ENCODE measurements at places on chromosomes 7 and 10. TPM values are rescaled to one million over a fixed set of nuclear protein-coding genes. Genes with fewer than 3 reads are reported as not detected.

DNA sequence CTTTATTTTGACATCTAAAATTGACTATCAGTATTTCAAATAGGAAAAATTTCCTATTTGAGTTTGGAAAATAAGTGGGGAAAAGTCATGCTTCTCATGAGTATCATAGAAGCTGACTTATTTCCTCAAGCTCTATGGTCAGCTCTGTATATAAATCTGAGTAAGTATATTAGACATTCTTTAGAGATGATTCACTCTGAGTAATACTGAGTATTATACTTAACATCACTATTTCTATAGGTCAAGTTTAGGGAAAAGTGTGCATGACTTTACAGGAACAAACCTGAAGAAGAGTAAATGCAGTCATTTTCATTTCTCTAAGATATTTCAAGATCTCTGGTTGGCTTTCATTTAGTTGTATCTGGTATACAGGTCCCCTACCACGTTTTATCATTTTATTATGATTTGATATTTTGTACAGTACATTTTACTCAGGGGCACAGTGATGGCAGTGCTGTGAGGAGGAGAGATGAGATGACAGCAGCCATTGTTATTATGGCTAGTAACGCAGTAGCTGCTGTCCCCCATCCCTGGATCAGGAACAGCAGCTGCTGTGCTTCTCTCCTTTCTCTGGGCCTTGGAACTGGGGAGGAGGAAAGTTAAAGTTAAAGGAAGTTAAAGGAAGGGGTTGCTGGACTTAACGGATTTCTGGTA is 15.2 kb downstream of the SND1 start:
- peak; percentile 94 for ATAC-seq

DNA sequence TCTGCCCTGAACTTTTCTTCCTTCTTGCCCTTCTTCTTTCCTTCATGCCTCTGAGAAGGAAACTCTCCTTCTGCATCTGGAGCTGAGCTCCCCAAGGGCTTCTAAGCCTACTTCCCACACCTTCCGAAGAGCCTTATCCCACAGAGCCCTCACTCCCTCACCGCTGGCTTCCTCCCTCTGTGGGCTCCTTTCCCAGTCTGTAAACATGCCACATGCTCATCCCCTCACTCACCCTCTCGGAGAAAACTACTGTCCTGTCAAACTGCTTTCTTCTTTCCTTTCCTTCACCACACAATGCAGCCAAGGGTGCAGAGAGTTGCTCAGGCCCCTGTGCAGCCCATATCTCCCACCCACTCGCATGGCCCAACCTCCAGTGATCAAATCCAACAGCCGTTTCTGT is 18.1 kb downstream of the ANKRD16 start:
- no peak for ATAC-seq

DNA sequence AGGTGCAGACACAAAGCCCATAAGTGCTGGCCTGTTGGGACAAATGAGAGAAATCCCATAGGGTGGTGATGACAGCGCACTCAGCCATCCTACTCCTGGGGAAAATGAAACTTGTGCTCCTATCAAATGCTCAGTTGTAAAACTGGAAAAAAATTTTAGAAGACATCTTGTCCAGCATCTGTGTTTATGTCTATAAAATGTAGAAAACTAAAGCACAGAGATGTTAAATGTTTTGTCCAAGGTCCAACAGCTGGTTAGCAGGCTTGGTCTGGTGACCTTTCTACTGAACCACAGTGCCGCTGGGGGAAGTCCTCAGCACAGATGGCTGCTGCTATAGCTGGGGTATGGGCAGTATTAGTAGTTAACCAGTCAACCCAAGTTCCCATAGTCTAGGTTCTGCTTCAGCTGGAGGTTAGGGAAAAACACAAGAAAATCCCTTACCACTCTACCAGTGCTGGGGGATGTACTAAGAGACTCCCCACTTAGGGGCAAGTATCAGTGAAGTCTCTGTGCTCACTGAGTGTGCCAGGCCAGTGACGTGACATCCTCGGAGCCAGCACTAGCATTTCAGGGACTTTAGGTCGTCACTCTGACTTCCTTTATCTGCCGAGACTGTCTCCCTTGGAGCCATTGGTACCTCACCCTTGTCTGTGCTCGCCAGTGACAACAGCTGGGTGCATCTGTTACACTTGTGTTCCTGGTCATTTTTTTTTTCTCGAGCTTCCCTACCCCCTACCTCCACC is 1.9 kb downstream of the TSPAN33 start:
- no peak for ATAC-seq

The HILPDA gene
- 157 TPM for total RNA-seq

GRCh38 chr7:141178486-141179135 is 104.7 kb downstream of the TMEM178B start:
- ATAC-seq: no peak

DNA sequence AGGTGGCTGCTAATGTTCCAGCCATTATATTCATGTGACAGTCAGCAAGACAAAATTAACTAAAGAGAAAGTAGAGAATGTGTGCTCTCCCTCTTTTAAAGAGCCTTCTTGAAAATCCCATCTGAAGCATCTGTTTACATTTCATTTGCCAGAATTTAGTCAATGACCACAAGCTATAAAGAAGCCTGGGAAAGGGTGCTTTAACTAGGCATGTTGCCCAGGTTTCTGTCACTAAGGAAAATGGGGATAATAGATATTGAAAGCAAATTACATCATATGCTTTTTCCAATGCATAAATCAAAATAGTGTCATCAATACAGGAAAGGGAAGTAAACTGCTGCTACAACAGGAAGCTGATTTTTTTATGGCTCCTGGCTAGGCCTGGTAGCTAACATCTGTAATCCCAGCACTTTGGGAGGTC is 67.7 kb downstream of the ELAPOR2 start:
- ATAC-seq: no peak

The CDC14C gene
- not detected for total RNA-seq

GRCh38 chr7:93245525-93246432 is 13.6 kb downstream of the VPS50 start:
- ATAC-seq: no peak

GRCh38 chr7:37315772-37316715 is 132.6 kb downstream of the ELMO1 start:
- ATAC-seq: no peak

- ATAC-seq: no peak
These were observed 2.5 kb downstream of the UNC5B start for GRCh38 chr10:71214641-71215559.

GRCh38 chr10:1600861-1601260 is 136.5 kb downstream of the ADARB2 start:
- peak; percentile 98 for ATAC-seq

GRCh38 chr10:123151737-123152135 is 2.5 kb upstream of the BUB3 start:
- ATAC-seq: no peak

GRCh38 chr10:97780841-97781617 is 9.2 kb upstream of the SFRP5 start:
- no peak for ATAC-seq

The CLCN1 gene
- total RNA-seq: 0.68 TPM

- no peak for ATAC-seq
These were observed 323.4 kb upstream of the SEMA3D start for GRCh38 chr7:85510287-85510686.

The UCMA gene
- not detected for total RNA-seq

- ATAC-seq: no peak
These were observed 15.4 kb upstream of the SH2B2 start for GRCh38 chr7:102271158-102271798.

- no peak for ATAC-seq
These were observed 4.8 kb downstream of the FBXL15 start for GRCh38 chr10:102425444-102425843.

The TRA2A gene
- total RNA-seq: 74.9 TPM

The WDFY4 gene
- 1.6 TPM for total RNA-seq

The CFAP69 gene
- total RNA-seq: 1.1 TPM

The SLC26A3 gene
- 0.44 TPM for total RNA-seq

GRCh38 chr7:6272481-6273323 is at the start of gene CYTH3:
Gene CYTH3 (minus strand): TSS chr7:6272624. CDS start chr7:6272507, 117 bp downstream.
- peak; percentile 96 for ATAC-seq

GRCh38 chr10:32038777-32039176 is 17.4 kb downstream of the KIF5B start:
- no peak for ATAC-seq

GRCh38 chr10:100748231-100749058 is 3.1 kb downstream of the PAX2 start:
- ATAC-seq: no peak

DNA sequence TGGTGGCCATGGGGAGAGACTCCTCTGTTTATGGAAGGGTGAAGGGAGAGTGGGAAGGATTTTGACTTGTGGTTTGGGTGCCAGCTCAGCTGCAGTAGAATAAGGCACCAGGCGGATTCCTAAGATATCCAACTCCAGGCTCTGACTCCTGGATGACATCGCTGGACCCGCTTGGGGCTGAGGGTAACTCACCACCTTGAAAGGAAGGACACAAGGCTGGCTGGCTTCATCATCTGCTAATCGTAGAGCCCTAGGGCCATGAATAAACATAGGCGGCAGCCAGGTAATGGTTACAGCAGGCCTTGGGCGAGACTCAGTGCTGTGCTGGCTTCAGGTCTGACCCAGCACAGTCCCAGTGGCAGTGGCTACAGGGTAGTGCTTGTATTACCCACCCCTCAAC is 16.7 kb upstream of the LIPK start:
- ATAC-seq: no peak

GRCh38 chr7:49980465-49980864 is 112.6 kb downstream of the ZPBP start:
- ATAC-seq: no peak

- peak; percentile 83 for ATAC-seq
These were observed 69.0 kb downstream of the TNRC18 start for GRCh38 chr7:5354460-5355232.

The CPA2 gene
- total RNA-seq: not detected

The WNT8B gene
- total RNA-seq: not detected

DNA sequence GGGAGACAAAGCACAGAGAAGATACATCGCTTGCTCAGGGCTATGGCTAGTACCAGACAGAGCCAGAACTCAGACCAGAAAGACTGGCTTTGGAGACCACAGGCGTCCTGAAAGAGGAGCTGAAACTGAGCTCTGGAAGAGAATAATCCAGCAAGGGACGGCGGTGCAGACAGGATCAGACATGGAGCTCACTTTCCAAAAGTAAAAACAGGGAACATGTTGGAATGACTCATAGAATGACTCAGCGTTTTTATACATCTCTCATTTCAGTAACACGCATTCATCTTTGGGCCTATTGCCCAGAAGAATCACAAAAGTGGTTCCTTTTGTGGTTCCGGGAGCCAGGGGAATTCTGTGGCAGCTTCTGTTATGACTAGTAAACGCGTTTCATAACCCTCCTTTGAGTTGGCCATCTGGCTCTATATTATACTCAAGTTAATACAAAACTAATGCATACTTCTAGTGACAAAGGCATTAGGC is 37.2 kb downstream of the PLEKHS1 start:
- ATAC-seq: peak; percentile 94

The AMPH gene
- total RNA-seq: 0.16 TPM

- ATAC-seq: no peak
These were observed 81.1 kb downstream of the CTTNBP2 start for GRCh38 chr7:117791877-117792780.

DNA sequence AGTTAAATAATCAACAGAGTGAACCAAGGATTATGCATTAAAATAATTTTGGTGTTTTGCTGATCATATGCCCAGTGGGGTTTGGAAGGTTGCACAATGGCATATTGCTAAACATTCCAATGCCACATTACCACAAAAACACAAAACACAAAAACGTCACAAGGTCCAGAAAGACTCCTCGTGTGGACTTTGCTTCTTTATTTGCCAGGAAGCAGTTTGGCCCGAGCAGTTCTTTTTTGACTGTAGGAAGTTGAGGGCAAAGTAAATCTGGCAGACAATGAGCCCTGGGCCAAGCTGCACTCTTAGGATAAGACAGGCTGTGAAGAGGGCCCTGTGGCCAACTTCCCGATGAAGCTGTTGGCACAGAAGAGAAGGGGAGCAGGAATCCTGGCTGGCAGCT is 39.2 kb upstream of the SLC35B4 start:
- no peak for ATAC-seq

DNA sequence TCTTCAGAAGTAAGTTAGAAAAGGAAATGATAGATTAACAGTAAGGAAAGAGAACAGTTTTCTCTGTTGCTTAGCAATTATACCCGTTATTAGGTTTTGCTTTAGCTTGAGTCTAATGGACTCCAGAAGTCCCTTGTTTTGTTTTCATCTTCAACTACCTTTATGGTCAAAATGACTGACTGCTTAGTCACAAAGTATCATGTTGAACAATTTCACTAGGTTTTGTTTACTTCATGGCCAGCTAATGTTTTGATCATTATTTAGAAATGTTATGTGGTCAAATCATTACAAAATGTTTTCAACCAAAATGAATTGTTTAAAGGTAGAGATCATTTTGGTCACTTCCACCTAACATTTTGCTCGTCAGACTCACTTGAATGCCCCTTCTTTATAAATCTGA is 1.9 kb downstream of the UBN2 start:
- no peak for ATAC-seq

- no peak for ATAC-seq
These were observed 4.0 kb upstream of the CLEC5A start for GRCh38 chr7:141950806-141951205.

The HOXA4 gene
- 5.5 TPM for total RNA-seq

- ATAC-seq: no peak
These were observed 967.8 kb upstream of the SORCS1 start for GRCh38 chr10:108132303-108132702.

DNA sequence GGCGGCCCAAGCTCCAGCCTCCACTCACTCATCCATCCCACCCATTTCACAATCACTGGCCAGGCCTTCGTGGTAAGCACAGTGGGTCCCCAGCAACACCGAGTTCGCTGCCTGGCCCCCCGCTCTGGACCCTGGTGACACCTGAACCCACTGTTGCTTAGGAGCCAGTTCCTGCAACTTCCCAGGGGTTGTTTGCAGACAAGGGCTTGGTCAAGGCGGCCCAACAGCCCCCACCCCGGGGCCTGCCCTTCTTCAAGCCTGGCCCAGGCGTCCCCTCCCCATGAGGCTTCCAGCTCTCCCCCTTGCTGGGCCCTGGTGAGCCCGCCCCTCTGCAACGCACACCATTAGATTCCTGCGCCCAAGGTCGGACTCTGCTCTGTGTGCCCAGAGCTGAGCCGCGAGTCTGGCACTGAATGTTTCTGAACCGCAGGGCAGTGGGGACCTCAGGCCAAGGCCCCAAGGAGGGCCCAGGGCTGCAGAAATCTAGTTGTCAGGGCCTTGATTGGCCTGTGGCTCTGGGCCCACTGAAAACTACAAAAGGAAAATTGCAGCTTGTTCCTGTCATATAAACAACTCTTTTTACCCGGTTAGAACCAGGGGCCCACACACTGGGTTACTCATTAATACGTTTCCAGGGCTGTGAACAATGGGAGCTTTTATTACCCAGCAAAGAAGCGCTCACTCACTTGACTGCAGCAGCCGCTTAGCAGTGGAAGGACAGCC is 2.1 kb upstream of the COX19 start:
- ATAC-seq: no peak

Data from esophagus mucosa (tissue), 1 donor.